Activated CD4-positive, alpha-beta memory T cell treated with anti-CD3 and anti-CD28 coated beads, Interleukin-2, amount 10 ng/mL, durations not matched to agents 7 days and 5 days (primary cell): ENCODE measurements at places on chromosomes 12 and 14. TPM values are rescaled to one million over a fixed set of nuclear protein-coding genes. Genes with fewer than 3 reads are reported as not detected.

The INSM2 gene
- total RNA-seq, result not detected

The KRT84 gene
- total RNA-seq, result not detected

The TDP1 gene
- total RNA-seq, result 78.0 TPM

The MGAT4C gene
- total RNA-seq, result not detected

DNA sequence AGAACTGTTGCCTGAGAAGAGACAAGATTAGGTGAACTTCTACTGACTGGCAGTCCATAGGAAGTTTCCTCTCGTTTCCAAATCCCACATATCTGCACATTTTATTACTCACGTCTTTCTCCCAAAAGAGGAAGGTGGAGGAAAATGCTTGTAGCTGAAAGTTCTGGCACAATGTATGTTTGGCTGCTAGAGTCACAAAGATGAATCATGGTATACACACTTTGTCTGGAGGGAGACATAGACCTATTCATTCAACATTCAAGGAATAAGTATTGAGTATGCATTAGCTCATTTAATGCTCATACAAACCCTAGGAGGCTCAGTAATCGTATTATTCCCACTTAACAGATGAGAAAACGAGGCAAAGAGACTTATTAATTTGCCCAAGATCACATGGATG is 291.8 kb downstream of the FOXN3 start:
- no peak overlapping the region for H3K27ac ChIP-seq
- DNase-seq, result no peak
- H3K27me3 ChIP-seq, result no peaks in the 10 kb centered on the region
- H3K36me3 ChIP-seq, result no peaks in the 10 kb centered on the region

GRCh38 chr14:31110872-31111271 is 84.7 kb upstream of the STRN3 start:
- no peak overlapping the region for H3K27ac ChIP-seq
- H3K4me1 ChIP-seq, result no peaks in the 10 kb centered on the region
- no peaks in the 10 kb centered on the region for H3K27me3 ChIP-seq
- DNase-seq, result no peak
- peaks cover 62% of the 10 kb centered on the region for H3K36me3 ChIP-seq

DNA sequence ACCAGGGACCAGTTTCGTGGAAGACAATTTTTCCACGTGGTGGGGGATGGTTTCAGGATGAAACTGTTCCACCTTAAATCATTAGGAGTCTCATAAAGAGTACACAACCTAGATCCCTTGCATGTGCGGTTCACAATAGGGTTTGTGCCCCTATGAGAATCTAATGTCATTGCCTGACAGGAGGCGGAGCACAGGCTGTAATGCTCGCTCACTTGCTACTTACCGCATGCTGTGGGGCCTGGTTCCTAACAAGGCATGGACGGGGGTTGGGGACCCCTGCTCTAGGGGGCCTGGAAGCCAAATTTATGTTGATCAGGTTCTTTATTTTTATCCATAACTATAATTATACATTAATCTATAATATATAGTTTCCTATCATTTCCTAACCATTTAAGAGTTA is 315.3 kb downstream of the MED13L start:
- no peaks in the 10 kb centered on the region for H3K27me3 ChIP-seq
- peaks cover 60% of the 10 kb centered on the region for H3K36me3 ChIP-seq
- no peak overlapping the region for H3K4me3 ChIP-seq
- peaks cover 66% of the 10 kb centered on the region for H3K4me1 ChIP-seq
- no peak overlapping the region for H3K27ac ChIP-seq
- no peak for DNase-seq

DNA sequence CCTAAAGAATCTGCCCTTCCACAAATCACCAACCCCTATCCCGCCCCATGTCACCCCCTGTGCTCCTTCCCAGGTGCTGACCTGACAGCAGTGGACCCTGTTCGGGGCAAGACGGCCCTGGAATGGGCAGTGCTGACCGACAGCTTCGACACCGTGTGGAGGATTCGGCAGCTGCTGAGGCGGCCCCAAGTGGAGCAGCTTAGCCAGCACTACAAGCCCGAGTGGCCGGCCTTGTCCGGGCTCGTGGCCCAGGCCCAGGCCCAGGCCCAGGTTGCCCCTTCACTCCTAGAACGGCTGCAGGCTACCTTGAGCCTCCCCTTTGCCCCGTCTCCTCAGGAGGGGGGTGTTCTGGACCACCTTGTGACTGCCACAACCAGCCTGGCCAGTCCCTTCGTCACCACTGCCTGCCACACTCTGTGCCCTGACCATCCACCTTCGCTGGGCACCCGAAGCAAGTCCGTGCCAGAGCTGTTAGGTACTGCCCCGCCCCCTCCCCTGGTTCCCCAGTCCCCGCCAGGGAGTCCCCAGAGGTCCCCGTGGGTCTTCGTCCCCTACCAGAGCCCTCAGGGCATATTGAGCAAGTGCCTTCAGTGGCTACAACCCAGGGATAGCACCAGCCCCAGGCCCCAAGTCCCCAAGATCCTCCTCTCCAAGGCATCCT is 2.7 kb downstream of the ANKRD33 start:
- H3K4me1 ChIP-seq, result peaks cover 12% of the 10 kb centered on the region
- H3K27me3 ChIP-seq, result peaks cover 4% of the 10 kb centered on the region
- H3K4me3 ChIP-seq, result no peak overlapping the region
- no peaks in the 10 kb centered on the region for H3K36me3 ChIP-seq

DNA sequence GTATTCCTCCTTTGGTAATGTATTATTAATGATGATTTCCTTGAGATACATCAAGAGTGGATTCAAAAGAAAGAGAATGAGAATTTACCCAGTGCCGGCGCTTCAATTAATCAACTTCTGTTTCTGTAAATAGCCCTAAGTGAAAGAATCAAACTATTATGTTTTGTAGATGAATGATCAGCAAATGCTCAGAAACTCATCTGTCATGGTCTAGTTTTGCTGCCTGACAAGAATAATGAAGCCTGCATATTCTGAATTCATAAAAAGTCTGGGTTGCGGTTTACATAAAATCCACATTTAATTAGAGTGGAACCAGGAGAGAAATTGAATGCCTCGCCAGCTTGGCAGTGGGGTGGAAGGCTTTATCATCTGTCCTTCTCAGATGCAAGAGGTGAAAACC is 325.3 kb downstream of the GALC start:
- no peak overlapping the region for H3K4me3 ChIP-seq
- no peak overlapping the region for H3K27ac ChIP-seq
- no peaks in the 10 kb centered on the region for H3K4me1 ChIP-seq
- no peaks in the 10 kb centered on the region for H3K27me3 ChIP-seq

- H3K27ac ChIP-seq, result peak overlapping the region; percentile 95
- no peak for DNase-seq
- peaks cover 79% of the 10 kb centered on the region for H3K4me1 ChIP-seq
- H3K4me3 ChIP-seq, result peak overlapping the region; percentile 45
Measured at GRCh38 chr14:69675877-69676416, 64.6 kb downstream of the SUSD6 start.

DNA sequence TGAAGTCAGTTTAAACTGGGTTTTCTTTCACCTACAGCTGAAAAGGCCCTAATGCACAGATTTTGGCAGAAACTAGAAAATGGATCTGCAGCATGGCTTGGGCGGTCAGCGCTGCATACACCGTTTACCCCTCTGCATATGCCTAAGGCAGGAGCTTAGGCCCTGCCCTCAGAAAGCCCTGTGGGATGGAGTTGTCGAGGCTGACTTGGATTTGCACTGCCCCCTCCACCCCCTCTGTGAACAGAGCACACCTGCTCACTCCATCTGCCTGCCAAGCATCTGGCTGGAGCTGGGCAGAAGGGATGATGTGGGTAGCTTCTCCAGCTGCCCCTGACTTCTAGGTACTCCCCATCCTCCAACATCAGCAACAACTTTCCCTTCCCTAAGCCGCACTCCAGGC is 41.9 kb downstream of the TTC7B start:
- no peaks in the 10 kb centered on the region for H3K4me1 ChIP-seq
- no peaks in the 10 kb centered on the region for H3K36me3 ChIP-seq

DNA sequence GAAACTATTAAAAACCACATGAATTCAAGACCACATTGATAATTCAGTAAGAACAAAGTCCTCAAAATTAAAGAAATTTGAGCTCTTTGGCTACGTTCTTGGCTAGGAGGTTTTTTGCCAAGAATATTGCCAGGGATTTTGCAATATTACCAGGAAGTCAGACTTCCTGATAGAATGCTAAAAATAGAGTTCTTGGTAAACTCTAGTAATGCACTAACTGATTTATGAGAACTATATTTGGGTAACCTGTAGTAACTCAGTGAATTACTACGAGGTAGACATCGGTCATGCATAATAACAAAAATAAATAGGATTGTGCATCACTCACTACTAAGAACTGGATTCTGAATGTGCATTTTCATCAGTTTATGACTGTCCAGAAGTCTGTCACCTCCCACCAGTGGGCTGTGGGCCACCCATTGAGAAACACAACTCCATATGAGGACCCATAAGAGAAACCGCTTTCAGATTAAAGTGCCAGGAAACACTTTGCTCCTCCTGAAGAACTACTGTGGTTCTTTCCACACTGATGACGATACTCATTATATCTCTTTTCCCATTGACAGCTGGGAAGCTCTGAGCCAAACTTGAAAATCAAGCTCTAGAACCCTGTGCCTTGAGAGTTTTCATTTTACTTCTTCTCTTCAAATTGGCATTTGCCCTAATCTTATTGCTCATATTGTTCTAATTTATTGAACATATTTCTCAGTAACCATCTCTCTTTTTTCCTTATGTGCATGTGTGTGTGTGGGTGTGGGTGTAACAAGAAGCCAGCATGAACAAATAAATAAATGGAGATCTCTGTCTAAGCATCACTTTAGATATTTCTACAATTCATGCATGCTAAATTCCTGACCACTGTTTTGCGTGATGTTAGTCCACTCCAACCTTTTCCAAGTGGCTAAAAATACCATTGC is 116.6 kb downstream of the BCL11B start:
- H3K36me3 ChIP-seq, result no peaks in the 10 kb centered on the region
- H3K4me1 ChIP-seq, result peaks cover 6% of the 10 kb centered on the region
- no peak overlapping the region for H3K4me3 ChIP-seq
- H3K27me3 ChIP-seq, result peaks cover 3% of the 10 kb centered on the region
- DNase-seq, result no peak
- no peak overlapping the region for H3K27ac ChIP-seq

DNA sequence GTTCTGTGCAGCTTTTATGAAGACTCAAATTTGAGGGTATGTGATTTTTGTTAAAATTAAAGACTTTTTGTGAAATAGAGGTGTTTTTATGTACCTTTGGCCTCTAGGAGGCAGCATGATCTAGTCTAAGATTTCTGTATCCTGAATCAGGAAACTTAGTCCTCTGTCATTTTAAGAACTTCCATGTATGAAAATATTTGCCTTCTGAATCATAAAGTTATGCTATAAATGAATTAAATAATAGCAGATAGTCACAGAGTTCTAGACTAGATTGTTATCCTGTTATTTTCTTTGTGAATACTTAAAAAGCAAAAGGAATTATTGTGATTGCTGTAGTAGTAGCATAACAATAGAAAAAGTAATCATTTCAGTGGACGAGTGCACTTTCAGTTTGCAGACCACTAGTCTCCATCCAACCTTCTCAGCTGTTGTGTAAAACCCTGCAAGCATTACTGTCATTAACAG is 56.3 kb downstream of the FGD4 start:
- no peak overlapping the region for H3K4me3 ChIP-seq
- peaks cover 7% of the 10 kb centered on the region for H3K27me3 ChIP-seq
- H3K4me1 ChIP-seq, result no peaks in the 10 kb centered on the region
- H3K27ac ChIP-seq, result no peak overlapping the region

GRCh38 chr12:124752437-124753227 is 111.0 kb downstream of the SCARB1 start:
- peaks cover 5% of the 10 kb centered on the region for H3K4me1 ChIP-seq
- no peak for DNase-seq
- H3K36me3 ChIP-seq, result no peaks in the 10 kb centered on the region
- no peak overlapping the region for H3K4me3 ChIP-seq

DNA sequence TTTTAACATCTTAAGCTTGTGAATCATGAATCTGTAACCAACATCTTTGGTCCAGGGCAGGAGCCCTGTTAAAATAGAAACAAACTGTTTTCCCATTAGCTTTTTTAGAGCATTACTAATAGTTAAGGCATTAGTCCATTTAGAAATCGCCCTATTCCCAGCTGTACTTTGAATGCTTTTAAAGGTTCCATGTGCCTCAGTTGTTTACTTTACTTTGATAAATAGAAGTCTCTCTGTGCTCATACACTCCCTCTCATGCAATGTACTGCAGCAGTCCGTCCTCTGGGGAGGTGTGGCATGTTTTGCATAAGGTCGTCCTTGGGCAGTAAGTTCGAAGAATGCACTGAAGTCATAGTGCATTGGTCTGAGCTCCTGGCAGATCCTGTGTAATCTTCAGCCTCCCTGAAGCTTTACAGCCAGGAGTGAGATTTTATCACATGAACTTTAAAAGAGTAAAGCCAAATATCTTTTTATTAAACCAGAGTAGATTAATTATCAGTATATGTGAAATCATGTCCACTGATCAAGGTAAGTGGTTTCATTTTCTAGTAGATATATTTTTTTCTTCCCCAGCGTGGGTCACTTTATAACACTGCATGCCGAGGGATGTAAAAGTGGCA is 134.7 kb downstream of the FGD4 start:
- H3K4me1 ChIP-seq, result no peaks in the 10 kb centered on the region
- H3K4me3 ChIP-seq, result no peak overlapping the region
- H3K36me3 ChIP-seq, result no peaks in the 10 kb centered on the region
- no peak overlapping the region for H3K27ac ChIP-seq
- no peak for DNase-seq

GRCh38 chr12:49377386-49377785 is 10.1 kb downstream of the SPATS2 start:
- H3K4me1 ChIP-seq, result peaks cover 13% of the 10 kb centered on the region
- no peak overlapping the region for H3K4me3 ChIP-seq
- no peaks in the 10 kb centered on the region for H3K36me3 ChIP-seq
- no peak overlapping the region for H3K27ac ChIP-seq
- no peaks in the 10 kb centered on the region for H3K27me3 ChIP-seq

DNA sequence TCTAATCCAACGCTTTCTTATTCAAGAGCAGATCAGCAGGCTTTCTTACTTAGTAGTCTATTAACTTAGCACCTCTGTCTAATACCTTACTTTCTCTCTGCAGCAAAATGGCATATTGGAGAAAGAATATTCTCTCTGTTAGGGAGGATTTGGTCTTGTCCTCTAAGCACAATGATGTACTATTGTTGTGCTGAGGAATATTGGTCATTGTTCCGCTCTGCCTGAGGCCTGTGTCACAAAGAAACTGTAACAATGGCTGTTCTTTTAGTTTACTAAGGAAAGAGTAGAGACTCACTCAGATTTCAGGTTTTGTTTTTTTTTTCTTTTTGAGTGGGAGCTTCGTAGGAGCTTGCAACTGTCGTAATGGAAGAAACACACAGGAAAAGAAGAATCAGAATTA is 1358.8 kb downstream of the LRFN5 start:
- no peaks in the 10 kb centered on the region for H3K36me3 ChIP-seq
- H3K27me3 ChIP-seq, result no peaks in the 10 kb centered on the region
- H3K4me3 ChIP-seq, result no peak overlapping the region
- DNase-seq, result no peak

DNA sequence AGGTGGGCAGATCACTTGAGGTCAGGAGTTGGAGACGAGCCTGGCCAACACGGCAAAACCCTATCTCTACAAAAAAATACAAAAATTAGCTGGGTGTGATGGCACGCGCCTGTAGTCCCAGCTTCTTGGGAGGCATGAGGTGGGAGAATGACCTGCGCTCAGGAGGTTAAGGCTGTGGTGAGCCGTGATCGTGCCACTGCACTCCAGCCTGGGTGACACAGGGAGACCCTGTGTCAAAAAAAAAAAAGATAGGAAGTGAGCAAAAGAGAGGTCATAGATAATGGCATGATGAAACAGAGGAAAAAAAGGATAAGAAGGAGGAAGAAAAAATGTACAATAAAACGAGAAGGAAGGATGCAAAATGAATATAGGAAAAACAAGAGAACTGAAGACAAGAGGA is 159.5 kb downstream of the ETV6 start:
- no peaks in the 10 kb centered on the region for H3K27me3 ChIP-seq
- H3K4me1 ChIP-seq, result peaks cover 43% of the 10 kb centered on the region
- peaks cover 34% of the 10 kb centered on the region for H3K36me3 ChIP-seq
- DNase-seq, result no peak
- no peak overlapping the region for H3K27ac ChIP-seq
